Activated CD8-positive, alpha-beta memory T cell treated with anti-CD3 and anti-CD28 coated beads for 1 hour (primary cell): ENCODE measurements at places on chromosomes 16 and 17.

DNA sequence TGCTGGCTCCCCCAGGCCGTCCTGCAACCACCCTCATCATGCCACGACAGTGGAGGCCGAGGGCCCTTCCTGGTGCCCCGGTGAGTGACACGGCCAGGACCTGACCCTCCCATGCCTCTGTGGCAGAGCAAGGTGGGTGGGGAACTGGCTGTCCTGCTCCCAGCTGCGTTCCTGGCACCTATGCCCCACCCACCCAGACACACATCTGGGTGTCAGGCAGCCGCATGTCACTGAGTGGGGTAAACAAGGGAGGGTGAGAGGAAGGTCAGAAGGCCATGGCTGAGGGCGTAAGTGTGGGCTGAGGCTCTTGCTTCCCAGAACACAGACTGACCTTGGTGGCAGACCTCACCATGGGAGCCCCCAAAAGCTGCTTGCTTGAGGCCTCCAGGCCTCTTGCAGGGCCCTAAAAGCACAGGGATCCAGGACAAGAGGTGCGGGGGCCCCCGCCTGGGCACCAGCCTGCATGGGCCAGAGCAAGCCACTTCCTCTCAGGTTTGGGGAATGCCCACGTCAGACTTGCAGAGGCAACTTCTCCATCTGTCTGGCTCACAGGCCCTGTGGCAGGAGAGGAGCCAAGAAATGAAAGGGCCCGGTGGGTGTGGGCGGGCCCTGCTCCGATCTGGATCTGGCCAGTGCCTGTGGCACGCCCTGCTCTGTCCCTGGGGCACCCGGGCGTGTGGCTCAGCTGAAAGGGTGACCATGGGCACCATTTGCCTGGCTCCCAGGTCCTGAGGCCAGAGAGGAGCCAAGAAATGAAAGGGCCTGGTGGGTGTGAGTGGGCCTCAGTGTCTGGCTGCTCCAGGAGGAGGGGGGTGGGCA lies 3.9 kb upstream of the CCDC57 start:
- DNase-seq = no peak

DNA sequence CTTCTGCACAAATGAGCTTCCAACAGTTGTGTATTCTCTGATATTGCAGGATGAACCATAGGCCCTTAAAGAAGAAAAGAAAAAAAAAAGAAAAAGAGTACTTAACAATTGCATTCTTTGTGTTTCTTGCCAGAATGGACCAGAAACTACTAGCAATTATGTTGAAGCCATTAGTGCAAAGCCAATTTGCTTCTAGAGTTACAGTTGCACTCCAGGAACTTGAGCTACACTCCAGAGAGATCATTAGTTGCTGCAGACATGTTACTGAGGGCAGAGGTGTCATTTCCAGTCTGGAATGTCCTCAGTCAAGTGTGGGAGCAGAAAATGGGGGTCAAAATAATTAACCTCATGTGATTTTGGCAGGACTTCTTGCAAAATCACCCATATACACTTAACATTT lies 85.6 kb upstream of the CCL2 start:
- DNase-seq = no peak

GRCh38 chr17:74351552-74352210 lies 10.0 kb downstream of the BTBD17 start:
- no peak for DNase-seq

DNA sequence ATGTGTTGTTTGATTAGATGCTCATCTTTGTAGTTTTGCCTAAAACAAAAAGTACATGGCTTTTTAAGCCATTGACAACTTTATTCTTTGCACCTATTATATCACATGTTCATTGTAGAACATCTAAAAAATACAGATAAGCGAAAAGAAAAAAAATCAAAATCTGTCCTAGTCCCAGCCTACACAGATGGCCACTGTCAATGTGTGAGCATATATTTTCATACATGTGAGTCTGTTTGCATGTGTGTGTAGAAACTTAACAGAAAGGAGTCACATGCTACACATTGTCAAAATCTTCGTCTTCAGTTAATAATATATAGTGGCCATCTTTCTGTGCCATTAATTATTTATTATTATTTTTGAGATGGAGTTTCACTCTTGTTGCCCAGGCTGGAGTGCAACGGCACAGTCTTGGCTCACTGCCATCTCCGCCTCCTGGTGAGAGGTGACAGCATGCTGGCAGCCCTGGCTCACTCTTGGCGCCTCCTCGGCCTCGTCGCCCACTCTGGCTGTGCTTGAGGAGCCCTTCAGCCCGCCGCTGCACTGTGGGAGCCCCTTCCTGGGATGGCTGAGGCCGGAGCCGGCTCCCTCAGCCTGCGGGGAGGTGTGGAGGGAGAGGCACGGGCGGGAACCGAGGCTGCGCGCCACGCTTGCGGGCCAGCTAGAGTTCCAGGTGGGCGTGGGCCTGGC lies 68.5 kb upstream of the AMZ2 start:
- DNase-seq = no peak

- DNase-seq = no peak
Observed at GRCh38 chr16:55655897-55656681, at the start of gene SLC6A2. SLC6A2 (plus strand) TSS chr16:55655988; CDS start chr16:55656695, 707 bp downstream.

DNA sequence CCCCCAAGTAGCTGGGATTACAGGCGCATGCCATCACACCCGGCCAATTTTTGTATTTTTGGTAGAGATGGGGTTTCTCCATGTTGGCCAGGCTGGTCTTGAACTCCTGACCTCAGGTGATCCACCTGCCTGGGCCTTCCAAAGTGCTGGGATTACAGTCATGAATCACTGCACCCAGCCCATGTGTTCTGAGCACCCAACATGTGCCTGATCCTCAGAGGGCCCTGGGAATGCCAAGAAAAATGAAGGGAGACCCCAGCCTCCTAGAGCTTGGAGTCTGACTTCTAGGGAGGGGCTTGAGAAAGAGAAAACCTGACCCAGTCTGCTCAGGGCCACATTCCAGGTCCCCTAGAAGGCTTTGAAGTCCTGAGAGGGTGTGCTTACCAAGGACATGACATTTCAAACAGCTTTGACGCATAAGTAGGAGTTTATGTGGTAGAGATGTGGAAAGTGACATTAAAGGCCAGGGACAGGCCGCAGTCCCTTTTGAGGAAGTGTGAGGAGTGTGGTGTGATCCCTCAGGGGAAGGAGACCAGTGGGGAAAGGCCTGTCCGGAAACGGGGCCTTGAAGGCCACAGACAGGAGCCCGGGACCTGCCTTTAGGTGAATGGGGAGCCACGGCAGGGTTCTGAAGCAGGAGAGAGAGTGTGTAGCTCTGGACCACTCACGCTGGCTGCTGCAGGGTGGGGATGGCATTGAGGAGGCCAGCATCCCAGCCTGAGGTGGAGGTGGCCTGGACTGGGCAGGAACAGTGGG lies 1.1 kb upstream of the CCL22 start:
- DNase-seq = no peak

- DNase-seq = no peak
Observed at GRCh38 chr17:44438636-44439035, 49.2 kb upstream of the ITGA2B start.

DNA sequence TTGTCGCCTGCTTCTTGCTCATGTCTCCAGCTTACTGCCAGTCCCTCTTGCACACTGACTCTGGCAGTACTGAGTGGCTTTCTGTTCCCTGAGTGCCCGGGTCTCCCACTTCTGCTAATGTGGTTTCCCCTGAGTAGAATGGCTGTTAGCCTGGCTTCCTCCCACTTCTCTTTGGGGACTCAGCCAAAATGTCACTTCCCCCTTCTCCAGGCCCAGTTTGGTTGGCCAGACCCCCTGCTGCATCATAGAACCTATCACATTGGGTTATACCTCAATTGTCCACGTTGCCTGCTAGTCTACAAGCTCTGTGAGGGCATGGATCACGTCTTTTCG lies 304.4 kb downstream of the HS3ST3B1 start:
- DNase-seq = no peak

DNA sequence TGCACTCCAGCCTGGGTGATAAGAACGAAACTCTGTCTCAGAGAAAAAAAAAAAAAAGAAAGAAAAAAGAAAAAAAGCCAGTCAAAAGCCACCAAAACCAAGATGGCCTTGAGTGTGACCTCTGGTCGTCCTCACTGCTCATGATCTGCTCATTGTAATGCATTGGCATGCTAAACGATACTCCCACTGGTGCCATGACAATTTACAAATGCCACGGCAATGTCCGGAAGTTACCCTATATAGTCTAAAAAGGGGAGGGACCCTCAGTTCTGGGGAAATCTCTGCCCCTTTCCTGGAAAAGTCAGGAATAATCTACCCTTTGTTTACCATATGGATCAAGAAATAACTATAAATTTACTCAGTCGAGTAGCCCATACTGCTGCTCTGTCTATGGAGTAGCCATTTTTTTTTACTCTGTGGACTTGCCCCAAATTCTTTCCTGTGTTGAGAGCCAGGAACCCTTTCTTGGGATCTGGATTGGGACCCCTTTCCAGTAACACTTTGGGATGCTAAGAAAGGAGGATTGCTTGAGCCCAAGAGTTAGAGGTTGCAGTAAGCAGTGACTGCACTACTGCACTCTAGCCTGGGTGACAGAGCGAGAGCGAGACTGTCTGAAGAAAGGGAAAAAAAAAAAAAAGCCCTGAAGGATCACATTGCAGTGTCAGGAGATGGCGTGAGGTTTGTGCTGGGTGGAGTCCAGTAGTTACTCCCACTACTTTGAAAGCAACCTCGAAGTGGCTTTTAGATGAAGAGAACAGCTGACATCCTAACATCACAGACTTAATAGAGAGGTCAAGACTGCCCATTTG lies 3.7 kb upstream of the TMEM231 start:
- DNase-seq = no peak

- DNase-seq = no peak
Observed at GRCh38 chr16:48846277-48846676, 236.3 kb upstream of the N4BP1 start.

DNA sequence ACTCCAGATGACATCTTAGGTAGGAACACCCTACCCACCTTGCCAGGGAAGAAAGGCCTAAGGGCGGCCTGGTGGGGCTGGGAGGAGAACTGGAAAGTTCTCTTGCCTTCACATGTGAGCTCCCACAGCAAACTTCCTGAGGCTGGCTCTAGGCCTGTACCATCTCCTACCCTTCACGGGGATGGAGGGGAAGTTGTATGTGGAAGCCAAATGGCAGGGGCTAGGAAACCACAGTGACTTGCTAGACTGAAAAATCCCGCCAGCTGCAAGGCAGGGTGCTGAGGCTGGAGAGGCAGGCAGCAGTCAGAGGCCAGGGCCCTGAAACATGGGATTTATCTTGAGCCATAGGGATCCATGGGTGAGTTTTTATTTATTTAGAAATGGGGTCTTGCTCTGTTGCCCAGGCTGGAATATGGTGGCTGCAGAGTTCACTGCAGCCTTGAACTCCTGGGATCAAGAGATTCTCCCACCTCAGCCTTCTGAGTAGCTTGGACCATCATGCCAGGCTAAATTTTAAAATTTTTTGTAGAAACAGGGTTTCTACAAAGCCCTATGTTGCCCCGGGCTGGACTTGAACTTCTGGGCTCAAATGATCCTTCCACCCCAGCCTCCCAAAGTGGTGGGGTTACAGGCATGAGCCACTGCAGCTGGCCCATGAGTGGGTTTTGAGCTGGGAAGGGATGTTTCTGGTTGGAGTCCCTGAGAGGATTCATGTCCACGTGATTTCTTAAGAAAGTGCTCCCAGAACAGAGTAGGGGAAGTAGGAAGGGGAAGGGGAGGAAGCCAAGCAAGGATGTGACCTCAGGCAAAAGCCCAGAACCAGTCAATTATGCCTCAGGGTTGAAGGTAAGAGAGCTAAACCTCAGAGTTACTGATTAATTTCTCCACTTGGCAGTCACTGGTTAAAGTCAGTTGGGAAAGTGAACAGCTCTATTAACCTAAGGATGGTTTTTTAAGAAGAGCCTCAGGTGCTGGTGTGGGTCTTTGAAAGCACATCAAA lies 4.0 kb upstream of the KAT8 start:
- DNase-seq = no peak

- DNase-seq = peak; percentile 88
Observed at GRCh38 chr17:3845621-3846436, at the start of gene NCBP3. NCBP3 (minus strand) TSS chr17:3846246; CDS start chr17:3846223, 23 bp downstream.

GRCh38 chr16:10933865-10934264 lies 8.4 kb downstream of the DEXI start:
- no peak for DNase-seq

DNA sequence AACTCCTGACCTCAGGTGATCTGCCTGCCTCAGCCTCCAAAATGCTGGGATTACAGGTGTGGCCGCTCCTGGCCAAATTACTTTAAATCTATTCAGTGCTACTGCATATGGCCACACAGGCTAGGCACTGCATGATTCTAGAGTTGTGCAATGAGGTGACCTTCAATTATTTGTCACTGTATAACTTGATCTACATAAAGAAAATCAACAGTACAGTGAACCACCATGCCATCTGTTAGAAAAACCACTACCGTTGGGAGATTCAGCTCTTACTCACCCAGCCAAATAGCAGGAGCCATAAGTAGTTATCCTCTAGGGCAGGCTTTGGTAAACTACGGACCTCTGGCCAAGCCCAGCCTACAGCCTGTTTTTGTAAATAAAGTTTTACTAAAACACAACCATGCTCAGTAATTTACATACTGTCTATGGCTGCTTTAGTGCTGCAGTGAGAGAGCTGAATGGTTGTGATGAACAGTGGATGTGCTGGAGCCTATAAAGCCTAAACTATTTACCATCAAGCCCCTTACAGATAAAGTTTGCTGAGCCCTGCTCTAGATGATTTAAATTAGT lies 40.7 kb upstream of the TANC2 start:
- DNase-seq = no peak

DNA sequence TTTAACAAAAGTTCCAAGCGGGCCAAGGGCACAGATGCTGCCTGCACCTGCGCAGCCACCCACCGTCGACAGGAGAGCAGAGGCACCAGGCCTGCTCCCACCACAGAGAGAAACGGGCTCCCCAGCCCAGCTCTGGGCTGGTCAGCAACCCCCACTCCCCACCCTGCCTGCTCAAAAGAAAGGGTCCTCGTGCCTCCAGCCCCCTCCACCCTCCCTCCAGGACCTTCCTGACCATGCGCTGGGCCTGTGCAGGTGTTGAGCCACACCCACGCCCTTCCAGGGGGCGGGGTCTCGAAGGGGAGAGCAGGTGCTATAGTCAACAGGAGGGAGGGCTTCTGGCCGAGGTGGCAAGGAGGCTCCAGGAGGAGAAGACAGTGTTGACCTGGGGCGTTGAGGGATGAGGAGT lies 25.3 kb downstream of the ZNF778 start:
- DNase-seq = no peak

- DNase-seq = no peak
Observed at GRCh38 chr16:84482951-84483881, 21.2 kb downstream of the MEAK7 start.

GRCh38 chr17:82835766-82836512 lies 3.9 kb downstream of the ZNF750 start:
- no peak for DNase-seq

GRCh38 chr17:47855737-47856136 lies 4.8 kb upstream of the SP6 start:
- no peak for DNase-seq

- DNase-seq = no peak
Observed at GRCh38 chr17:27915709-27916108, 22.5 kb upstream of the LYRM9 start.

DNA sequence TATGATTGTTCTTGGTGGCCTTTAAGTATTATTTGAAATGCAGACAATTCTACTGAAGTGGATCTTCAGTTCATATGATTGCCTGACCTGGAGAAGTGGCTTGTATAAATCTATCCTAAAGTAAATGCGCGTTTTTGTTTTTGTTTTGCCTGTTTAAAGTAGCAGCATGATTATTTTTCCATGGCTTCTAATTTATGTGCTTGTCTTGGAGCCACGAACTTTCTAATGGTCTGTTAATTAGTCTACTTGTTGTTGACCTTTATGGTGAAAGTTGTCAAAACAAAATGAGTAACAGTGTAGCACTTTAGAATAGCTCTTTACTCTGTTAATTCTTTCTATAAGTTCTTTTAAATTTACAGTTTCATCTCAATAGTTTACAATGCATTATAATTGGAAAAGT lies 1.7 kb downstream of the PRKAR1A start:
- no peak for DNase-seq
